ENCODE measurements at places on chromosomes 1 and 21.

DNA sequence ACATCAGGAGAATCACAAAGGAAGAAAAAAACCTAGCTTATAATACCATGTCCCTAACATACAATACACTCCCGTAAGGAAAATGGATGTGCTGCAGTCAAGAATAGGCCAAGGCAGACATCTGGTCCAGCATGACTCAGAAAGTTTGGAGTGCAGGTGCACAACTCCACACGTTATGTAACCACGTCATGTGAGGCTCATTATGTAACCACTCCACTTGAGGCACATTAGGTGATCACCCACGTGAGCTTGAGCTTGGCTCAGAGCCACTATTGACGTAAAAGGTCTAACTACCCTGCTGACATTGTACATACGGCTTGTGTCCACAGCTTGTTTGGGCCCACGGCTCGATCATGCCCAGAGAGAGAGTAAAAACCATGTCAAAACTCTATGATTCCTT, 99.8 kb upstream of the C1orf21 start:
- H3K4me3 ChIP-seq, result no peak overlapping the region
- H3K4me1 ChIP-seq, result no peaks in the 10 kb centered on the region
- no peak overlapping the region for H3K27ac ChIP-seq
- no peaks in the 10 kb centered on the region for H3K27me3 ChIP-seq

- no peaks in the 10 kb centered on the region for H3K36me3 ChIP-seq
- H3K27me3 ChIP-seq, result no peaks in the 10 kb centered on the region
- no peak for DNase-seq
- no peaks in the 10 kb centered on the region for H3K4me1 ChIP-seq
Observed at GRCh38 chr1:52976183-52977035, 49.3 kb downstream of the SCP2 start.

DNA sequence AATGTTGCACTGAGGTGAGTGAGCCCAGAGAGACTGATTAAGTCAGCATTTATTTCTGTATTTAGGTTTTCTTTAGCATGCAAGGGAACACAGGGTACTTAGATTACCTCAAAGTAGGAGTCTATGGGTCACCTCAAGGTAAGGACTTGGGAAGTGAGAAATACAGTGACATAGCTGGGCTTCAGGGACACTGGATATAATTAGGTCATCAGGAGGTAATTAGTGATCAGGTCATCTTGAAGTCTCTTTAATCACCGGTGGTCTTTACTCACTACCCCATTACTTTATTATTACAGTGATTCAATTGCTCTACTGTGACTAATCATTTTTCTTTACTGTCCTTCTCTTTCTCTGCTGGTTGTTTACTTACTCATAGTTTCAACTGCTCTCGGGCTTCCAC, 59.9 kb upstream of the KCNK1 start:
- H3K27me3 ChIP-seq, result peaks cover 3% of the 10 kb centered on the region
- H3K36me3 ChIP-seq, result no peaks in the 10 kb centered on the region
- DNase-seq, result no peak
- no peaks in the 10 kb centered on the region for H3K4me1 ChIP-seq

- peak overlapping the region; percentile 39 for H3K4me3 ChIP-seq
- H3K27me3 ChIP-seq, result no peaks in the 10 kb centered on the region
- H3K27ac ChIP-seq, result peak overlapping the region; percentile 34
- DNase-seq, result no peak
- H3K36me3 ChIP-seq, result no peaks in the 10 kb centered on the region
Observed at GRCh38 chr1:169486281-169487051, 722 bp upstream of the SLC19A2 start.

GRCh38 chr1:161044908-161045735, 655 bp downstream of the USF1 start:
- peak overlapping the region; percentile 99 for H3K27ac ChIP-seq
- DNase-seq, result peak; percentile 86
- H3K4me1 ChIP-seq, result peaks cover 51% of the 10 kb centered on the region
- H3K4me3 ChIP-seq, result peak overlapping the region; percentile 75
- no peaks in the 10 kb centered on the region for H3K27me3 ChIP-seq

- no peak overlapping the region for H3K27ac ChIP-seq
- H3K27me3 ChIP-seq, result no peaks in the 10 kb centered on the region
- DNase-seq, result no peak
Observed at GRCh38 chr1:218866507-218866906, 307.2 kb upstream of the LYPLAL1 start.

GRCh38 chr1:232925421-232926220, 24.8 kb upstream of the NTPCR start:
- peaks cover 50% of the 10 kb centered on the region for H3K4me1 ChIP-seq
- H3K36me3 ChIP-seq, result no peaks in the 10 kb centered on the region
- no peak overlapping the region for H3K4me3 ChIP-seq
- peak overlapping the region; percentile 67 for H3K27ac ChIP-seq

DNA sequence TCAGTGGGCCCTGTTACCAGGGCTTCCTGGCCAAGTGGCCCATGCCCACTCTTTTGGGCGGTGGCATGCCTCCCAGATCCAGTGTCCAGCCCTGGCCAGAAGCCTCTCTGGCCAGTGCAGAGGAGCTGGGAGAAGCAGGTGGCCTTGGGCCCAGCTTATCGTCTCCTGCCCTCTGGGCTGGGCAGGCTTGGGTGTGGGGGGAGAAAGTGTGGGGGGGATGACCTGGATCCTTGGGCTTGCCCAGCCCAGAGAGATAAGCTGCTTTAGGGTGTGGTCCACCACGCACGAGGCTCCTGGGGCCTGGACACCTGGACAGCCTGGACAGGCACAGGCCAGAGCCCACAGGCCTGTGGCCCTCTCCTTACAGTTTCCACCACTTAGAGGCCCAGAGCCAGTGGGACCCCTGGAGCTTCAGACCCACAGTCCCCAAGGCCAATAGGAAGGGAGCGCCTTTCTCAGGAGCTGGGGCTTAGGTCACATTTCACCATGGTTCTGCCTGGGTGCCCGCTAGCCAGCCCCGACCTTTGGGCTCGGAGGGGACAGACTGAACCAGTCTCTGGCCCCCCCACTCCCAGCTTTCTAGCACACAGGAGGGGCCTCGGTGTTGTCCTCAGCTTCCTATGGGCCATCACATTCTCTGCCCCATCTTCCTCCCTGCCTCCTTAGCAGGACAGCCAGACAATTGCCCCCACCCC, 1.8 kb downstream of the ESPN start:
- H3K4me3 ChIP-seq, result no peak overlapping the region
- no peak overlapping the region for H3K27ac ChIP-seq
- H3K27me3 ChIP-seq, result peaks cover 10% of the 10 kb centered on the region
- H3K4me1 ChIP-seq, result peaks cover 4% of the 10 kb centered on the region
- no peak for DNase-seq

DNA sequence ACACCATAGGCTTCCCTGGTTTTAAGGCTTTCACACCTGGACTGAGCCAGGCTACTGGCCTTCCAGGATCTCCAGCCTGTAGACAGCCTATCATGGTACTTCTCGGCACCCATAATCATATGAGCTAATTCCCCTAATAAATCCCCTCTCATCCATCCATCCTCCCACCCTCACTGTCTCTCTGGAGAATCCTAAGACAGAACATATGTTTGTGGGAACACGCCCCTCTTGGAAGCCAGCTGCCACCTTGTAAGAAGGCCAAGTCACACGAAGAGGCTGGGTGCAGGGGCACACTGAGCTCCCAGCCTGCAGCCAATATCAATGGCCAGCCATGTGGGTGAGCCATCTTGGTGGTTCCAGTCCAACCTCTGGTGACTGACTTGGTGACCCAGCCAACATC, 7.4 kb downstream of the CLCC1 start:
- H3K4me1 ChIP-seq, result peaks cover 8% of the 10 kb centered on the region
- no peaks in the 10 kb centered on the region for H3K36me3 ChIP-seq
- H3K4me3 ChIP-seq, result no peak overlapping the region

- H3K4me1 ChIP-seq, result no peaks in the 10 kb centered on the region
- H3K4me3 ChIP-seq, result no peak overlapping the region
- no peak for DNase-seq
Observed at GRCh38 chr1:4767308-4767707, 112.9 kb downstream of the AJAP1 start.

DNA sequence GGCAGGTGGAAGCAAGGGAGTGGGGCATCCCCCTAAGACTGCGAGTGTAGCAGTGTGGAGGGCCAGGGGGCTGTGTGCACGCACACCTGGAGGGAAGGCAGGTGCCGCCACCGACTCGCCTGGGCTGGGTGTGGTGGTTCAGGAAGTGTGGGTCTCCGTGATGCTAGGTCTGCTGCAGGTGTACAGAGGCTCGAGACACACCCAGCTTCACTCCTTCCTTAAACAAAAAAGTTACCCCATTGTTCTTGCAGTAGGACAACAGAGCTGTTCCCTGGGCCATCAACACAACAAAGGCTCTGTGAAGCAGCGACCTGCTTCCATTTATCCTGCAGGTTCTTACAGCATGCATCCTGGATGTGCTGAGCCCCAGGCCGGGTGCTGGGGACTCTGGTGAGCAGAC, 100.4 kb upstream of the TMEM51 start:
- no peaks in the 10 kb centered on the region for H3K4me1 ChIP-seq
- H3K4me3 ChIP-seq, result no peak overlapping the region
- H3K36me3 ChIP-seq, result peaks cover 31% of the 10 kb centered on the region
- DNase-seq, result no peak
- H3K27me3 ChIP-seq, result no peaks in the 10 kb centered on the region

DNA sequence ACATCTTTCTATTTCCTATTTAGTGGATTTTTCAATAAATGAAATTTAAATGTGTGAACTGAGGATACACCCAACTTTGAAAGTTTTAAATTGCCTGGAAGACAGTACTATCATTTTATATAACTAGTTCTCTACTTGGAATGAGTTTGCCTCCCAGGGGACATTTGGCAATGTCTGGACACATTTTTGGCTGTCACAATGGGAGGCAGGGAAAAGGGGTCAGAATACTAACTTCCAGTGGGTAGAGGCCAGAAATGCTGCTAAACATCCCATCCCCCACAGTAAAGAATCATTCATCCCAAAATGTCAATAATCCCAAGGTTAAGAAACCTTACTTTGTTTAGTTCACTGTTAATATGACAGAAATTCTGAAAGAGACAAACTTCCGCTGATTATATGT, 13.2 kb upstream of the NRAS start:
- no peaks in the 10 kb centered on the region for H3K27me3 ChIP-seq
- H3K4me3 ChIP-seq, result no peak overlapping the region
- no peak overlapping the region for H3K27ac ChIP-seq
- no peak for DNase-seq

DNA sequence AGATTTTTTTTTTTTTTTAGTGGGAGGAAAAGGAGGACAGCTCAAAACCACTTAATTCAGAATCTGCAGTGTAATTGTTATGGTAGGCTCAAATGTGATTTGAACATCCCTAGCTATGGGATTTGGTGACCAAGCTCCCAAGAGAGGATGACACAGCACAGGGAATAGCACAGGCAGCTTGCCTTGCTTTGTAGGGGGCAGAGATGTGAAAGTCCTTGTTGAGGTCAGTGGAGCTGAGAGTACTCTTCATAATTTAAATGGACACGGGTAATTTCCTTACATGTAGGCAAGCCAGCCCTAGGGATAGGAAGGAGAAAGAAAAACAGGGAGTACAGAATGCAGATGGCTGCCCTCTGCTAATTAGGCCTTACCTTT, 3.2 kb upstream of the UCK2 start:
- peaks cover 11% of the 10 kb centered on the region for H3K4me1 ChIP-seq
- no peaks in the 10 kb centered on the region for H3K27me3 ChIP-seq
- peaks cover 2% of the 10 kb centered on the region for H3K36me3 ChIP-seq
- DNase-seq, result no peak

- no peak for DNase-seq
- H3K36me3 ChIP-seq, result peaks cover 5% of the 10 kb centered on the region
- no peaks in the 10 kb centered on the region for H3K27me3 ChIP-seq
- no peaks in the 10 kb centered on the region for H3K4me1 ChIP-seq
Observed at GRCh38 chr21:33808715-33809367, 106.8 kb downstream of the ATP5PO start.

GRCh38 chr1:36824390-36824861, 209.9 kb downstream of the GRIK3 start:
- no peak overlapping the region for H3K27ac ChIP-seq
- H3K4me3 ChIP-seq, result no peak overlapping the region
- no peak for DNase-seq
- H3K4me1 ChIP-seq, result no peaks in the 10 kb centered on the region

GRCh38 chr21:44019568-44019958, 7.5 kb downstream of the TRAPPC10 start:
- 0 out of 2 replicates have a peak overlapping the region, but pooled peaks have one; percentile 5 for H3K27ac ChIP-seq
- no peak overlapping the region for H3K4me3 ChIP-seq
- no peaks in the 10 kb centered on the region for H3K27me3 ChIP-seq
- DNase-seq, result no peak
- no peaks in the 10 kb centered on the region for H3K36me3 ChIP-seq
- H3K4me1 ChIP-seq, result peaks cover 49% of the 10 kb centered on the region

GRCh38 chr1:180971273-180971997, 51.2 kb downstream of the STX6 start:
- DNase-seq, result no peak
- peaks cover 95% of the 10 kb centered on the region for H3K36me3 ChIP-seq
- no peaks in the 10 kb centered on the region for H3K27me3 ChIP-seq
- H3K4me1 ChIP-seq, result no peaks in the 10 kb centered on the region
- H3K27ac ChIP-seq, result no peak overlapping the region
- H3K4me3 ChIP-seq, result no peak overlapping the region

DNA sequence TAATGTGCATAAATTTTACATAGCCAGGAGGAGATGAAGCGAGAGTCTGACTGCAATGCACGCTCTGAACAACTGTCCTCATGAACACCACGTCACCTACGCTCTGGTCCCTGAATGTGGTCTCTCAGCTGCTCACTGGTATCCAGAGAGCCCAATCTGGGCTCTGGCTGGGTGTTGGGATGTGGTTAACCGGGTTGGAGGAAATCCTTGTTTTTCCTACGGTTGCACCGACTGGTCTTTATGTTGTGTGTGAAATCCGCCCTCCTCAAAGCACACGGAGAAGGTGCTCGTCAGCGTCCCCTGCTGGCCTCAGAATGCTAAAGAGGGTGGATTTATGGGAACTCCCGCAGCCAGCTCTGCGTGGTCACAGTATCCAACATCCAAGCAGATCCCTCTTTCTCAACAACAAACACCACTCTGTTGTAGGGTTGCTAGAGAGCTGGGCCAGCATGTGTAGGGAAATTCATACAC, 51.8 kb upstream of the FAM89A start:
- peaks cover 5% of the 10 kb centered on the region for H3K27me3 ChIP-seq
- H3K4me1 ChIP-seq, result no peaks in the 10 kb centered on the region
- peak; percentile 11 for DNase-seq
- no peak overlapping the region for H3K27ac ChIP-seq
- H3K36me3 ChIP-seq, result no peaks in the 10 kb centered on the region

DNA sequence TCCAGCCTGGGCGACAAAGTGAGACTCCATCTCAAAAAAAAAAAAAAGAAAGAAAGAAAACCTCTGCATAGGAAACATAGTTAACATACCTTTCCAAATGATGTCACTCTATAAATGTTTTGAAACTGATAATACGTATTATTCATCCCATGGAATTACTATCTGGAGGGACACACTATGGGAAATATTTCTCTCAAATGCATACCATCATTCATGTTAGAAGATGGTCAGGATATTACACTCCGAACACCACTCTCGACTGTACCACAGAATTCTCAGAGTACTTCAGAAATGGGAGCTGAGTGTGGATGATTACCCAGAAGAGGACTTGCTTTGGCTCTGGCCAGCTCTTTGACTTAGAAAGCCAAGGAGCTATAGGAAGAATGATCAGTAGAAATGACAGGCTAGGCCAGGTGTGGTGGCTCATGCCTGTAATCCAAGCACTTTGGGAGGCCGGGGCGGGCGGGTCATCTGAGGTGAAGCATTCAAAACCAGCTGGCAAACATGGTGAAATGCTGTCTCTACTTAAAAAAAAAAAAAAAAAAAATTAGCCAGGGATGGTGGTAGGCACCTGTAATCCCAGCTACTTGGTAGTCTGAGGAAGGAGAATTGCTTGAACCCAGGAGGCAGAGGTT, 5.2 kb upstream of the LIN28A start:
- no peak overlapping the region for H3K27ac ChIP-seq
- no peak for DNase-seq
- H3K27me3 ChIP-seq, result peaks cover 3% of the 10 kb centered on the region
- H3K4me1 ChIP-seq, result no peaks in the 10 kb centered on the region
- H3K4me3 ChIP-seq, result no peak overlapping the region
